ENCODE measurements at places on chromosomes 12 and 14.

DNA sequence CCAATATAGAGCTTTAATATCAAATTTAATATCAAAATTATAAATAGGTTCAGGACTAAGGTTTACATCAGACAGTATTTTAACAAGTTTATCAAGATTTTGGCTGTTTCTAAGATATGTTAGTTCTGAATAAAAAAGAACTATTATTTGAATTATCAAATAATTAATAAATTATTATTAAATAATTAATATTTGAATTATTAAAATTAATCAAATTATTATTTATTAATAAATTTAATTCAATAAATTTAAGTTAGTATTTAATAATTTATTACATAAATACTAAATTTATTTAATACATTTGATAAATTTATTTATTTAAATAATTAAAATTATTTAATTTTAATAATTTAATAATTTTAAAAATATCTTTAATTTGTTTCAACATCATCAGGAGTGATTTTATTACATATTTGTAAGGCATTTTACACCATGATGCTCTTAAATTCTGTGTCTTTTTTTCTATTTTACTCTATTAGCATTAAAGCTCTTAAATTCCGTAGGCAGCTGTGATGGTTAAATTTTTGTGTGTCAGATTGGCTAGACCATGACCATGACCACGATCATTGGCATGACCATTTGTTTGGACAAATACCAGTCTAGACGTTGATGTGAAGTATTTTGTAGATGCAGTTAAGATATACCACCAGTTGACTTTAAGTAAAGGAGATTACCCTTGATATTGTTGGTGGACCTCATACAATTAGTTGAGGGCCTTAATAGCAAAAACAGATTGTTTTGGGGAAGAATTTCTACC is 82.6 kb downstream of the BBS10 start:
- no peak for DNase-seq

DNA sequence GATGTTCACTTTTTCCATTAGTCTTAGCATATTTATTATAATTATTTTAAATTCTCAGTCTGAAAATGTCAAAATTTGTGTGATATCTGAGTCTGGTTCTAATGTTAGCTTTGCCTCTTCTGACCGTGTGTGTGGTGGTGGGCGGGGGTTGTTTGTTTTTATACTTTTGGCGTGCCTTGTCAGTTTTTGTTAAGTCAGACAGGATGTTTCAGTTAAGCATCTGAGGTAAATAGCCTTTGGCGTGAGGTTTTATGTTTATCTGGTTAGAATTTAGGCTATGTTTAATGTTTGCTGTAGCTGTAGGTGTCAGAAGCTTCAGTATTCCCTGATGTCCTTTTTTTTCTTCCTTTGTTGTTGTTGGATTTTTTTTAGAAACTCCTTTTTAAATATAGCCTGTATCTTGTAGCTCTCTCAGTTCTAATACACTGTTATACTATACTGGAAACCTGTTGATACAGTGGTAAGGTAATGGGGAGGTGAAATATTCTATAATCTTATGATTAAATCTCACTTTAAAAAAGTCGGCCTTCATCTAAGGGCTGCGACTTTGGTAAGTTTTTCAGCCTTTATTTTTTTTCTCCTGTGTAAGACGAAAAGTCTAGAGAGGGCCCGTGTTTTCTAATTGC is 111.6 kb downstream of the SCAF11 start:
- DNase-seq, result no peak

- DNase-seq, result no peak
These were observed 56.9 kb upstream of the E2F7 start for GRCh38 chr12:77122236-77122635.

DNA sequence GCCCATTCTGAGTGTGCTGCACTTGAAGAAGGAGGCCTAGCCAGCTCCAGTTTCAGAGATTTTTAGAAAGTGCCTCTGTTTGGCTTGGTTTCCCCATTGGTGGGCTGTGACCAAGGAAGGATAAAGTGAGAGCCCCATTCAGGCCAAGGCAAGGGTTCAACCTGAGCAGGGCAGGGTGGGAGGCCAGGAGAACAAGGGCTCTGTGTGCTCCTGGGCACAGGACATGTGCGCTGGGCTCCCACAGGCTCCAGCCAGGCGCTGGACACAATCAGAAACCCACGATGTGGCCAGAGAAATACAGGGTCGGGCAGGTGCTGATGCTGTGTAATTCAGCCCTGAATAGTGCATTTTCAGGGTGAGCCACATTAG is 23.1 kb downstream of the WSCD2 start:
- DNase-seq, result no peak

GRCh38 chr12:76137606-76138005 is 53.1 kb upstream of the NAP1L1 start:
- DNase-seq, result no peak

GRCh38 chr14:60723907-60724618 is at the start of gene SIX4:
TSS of gene SIX4 (minus strand) at chr14:60724351. CDS start at chr14:60724074, 277 bp downstream.
- DNase-seq, result peak; percentile 92

GRCh38 chr12:116624516-116624915 is 65.3 kb downstream of the MAP1LC3B2 start:
- DNase-seq, result no peak

- no peak for DNase-seq
These were observed 28.5 kb upstream of the PLEK2 start for GRCh38 chr14:67440513-67440912.

DNA sequence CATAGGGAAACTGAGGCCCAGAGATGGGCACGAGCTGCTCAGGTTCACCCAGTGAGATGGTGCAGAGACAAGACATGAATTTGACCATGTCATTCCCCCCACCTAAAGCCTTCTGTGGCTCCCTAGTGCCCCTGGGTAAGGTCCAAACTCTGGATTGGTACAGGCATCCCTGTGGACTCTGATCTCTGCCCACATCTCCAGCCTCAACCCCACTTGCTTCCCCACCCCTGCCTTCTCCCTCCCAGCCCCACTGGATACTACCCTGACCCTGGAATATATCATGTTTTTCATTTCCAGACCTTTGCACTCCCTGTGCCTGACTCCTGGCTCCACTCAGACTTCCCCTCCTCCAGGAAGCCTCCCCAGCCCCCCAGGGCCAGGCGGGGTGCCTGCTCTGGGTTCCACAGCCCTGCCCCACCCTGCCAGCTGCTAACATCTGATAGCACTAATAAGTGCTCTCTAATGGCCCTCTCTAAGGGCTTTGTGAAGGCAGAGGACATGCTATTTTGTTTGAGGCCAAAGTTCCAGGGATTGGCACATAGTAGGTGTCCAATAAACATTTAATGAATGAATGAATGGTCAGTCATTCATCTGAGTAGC is 1.1 kb upstream of the SDSL start:
- no peak for DNase-seq

- no peak for DNase-seq
These were observed 126.6 kb downstream of the SCARB1 start for GRCh38 chr12:124737040-124737419.

DNA sequence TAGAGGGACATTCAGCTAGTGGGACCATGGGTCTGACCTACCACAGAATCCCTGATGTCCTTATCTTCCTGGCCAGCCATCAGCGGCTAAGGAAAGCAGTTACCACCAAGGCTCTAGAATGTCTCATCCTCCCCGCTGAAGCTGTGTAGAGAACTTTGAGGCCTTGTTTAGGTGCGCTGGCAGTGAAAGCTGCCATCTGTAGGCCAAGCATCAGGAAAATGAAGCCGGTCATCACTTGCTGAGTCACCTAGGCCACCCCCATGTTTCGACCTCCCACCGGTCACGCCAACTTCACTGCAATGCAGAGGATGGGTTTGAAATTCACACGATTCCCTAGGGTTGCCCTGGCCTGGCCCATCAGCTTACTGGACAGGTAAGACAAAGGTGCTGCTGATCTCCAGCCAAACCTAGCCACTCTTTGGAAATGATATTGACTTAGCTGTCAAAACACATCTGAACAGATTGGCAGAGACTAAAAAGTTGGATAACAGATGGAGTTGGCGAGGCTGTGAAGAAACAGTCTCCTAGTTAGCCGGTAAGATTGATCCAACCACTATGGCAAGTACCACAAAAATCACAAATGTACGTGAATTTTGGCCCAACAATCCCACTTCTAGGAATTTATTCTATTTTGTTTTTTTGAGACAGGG is 52.0 kb downstream of the NOS1 start:
- DNase-seq, result no peak

DNA sequence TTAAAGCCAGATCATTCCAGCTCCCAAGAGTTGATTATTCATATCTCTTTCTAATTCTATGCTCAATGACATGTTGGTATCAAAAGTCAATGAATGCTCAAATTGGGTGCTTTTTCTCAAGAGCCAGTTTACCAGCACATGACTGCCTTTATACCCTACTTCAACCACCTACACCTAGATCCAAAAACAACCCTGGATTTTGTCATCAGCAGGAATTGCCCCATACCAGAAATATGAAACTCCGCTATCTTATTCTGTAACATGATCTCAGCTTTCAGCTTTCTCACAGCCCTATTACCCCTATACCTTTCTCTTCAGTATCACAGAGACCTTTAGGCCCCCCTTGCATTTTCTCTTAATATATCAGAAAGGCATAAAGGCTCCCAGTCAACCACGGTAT is 32.3 kb upstream of the ESR2 start:
- no peak for DNase-seq

- DNase-seq, result no peak
These were observed 59.8 kb upstream of the NOS1 start for GRCh38 chr12:117421068-117421752.

DNA sequence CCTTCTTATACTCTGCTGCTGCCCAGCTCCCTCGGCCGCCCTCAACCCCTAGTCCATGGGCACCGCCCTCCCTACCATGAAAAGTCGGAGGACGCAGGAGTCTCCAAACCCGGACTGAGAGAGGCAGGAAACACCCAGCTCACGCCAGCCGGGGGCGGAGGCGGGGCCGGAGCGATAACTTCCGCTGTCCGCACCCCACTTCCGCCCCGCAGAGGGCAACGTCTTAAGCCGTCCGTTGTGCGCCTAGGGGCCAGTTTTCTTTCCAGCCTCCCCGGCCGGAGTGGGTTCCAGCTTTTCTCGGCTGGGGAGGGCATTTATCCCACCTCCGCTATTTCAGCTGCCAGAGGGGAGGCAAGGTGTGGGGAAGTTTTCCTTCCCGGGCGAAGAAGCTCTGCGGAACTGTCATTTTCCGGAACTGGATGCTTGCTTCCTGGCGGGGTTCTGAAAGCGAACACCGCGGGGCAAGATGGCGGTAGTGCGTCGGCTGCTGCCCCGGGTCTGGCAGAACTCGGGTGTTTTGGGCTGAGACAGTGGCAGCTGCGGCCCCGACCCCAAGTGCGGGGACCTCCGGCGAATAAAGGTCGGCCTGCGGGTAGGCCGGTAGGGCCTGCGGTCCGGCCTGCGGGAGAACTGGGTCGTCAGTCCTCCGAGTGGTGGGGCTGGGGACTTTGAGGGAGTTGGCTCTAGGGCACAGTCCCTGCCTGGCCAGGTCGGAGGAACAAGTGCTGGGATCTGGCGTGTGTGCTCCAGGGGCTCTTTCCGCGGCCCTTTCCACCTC is at the start of the genes KCTD10 and UBE3B:
TSS of gene KCTD10 (minus strand) at position 116 of the 778 bp plus-strand sequence. CDS start at position 78, 38 bp downstream.
TSS of gene UBE3B (plus strand) at position 450 of the 778 bp plus-strand sequence. CDS start 5,918 bp downstream, outside the sequence.
- DNase-seq, result peak; percentile 96

DNA sequence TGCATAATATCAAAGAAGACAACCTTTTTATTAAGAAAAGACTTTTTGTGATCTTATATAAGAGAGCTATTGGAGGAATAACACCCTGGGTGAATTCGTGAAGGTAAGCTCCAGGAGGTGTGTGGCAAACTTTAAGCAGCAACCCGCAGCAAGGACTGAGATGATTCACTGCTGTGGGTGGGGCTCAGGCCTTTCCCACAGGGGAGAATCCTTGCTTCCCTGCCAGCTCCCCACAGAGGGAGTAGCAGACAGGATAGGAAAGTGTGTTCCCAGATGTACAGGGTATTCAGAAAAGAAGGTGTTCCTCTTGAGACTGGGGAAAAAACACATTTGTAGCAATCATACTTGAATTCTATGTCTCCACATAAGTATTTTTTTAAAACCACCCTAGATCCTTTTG is 9.2 kb downstream of the NDUFA12 start:
- DNase-seq, result no peak

DNA sequence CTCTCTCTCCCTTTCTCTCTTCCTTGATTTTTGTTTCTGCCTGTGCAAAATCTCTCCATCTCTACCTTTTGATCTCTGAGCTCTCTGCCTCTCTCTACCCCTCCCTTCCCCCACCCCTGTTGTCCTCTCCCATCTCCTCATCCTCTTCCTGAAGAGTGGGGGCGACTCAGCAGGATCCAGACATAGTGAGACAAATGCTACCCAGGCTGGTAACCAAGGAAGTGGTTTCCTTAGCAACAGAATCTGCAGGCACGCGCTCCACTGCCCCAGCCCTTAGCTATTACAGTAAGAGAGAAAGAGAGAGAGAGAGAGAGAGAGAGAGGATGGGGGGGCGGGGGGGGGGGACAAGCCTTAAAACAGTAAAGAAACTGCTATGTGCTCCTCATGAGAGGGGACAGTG is 85.6 kb downstream of the CMKLR1 start:
- DNase-seq, result peak; percentile 39

GRCh38 chr12:12056951-12057350 is 13.8 kb upstream of the BCL2L14 start:
- DNase-seq, result no peak

GRCh38 chr14:90503582-90503981 is 106.8 kb downstream of the CALM1 start:
- DNase-seq, result no peak

DNA sequence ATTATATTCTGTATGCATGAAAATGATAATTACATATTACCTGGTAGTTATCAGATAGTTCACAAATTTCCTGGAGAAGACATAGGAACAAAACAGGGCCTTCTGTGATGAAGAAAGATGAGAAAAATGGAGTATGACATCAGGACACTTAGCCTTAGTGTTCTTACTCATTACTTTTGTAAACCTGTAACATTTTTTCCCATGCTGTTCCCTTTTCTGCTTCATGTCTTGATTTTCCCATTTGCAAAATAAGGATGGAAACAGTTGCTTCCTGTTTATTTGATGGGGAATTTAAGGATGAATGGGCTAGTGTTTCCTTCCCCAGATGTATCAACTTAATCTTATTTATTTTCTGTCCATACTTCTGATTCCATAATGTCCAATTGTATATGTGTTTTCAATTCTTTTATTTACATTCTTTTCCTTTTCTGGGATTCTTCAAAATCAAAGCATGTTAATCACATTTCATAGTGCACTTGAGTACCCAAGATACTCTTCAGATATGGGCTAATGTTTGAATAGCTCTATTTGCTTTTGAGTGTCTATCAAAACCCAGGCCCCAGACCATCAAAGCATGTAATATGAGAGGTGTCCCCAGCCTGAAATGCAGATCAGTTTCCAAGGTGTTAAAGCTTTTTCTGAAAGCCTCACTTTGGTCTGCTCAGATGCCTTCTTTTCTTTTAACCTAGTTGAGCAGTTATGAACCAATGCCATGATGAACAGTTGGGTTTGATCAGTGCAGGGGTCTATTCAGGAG is 260.5 kb downstream of the RAD51B start:
- no peak for DNase-seq

DNA sequence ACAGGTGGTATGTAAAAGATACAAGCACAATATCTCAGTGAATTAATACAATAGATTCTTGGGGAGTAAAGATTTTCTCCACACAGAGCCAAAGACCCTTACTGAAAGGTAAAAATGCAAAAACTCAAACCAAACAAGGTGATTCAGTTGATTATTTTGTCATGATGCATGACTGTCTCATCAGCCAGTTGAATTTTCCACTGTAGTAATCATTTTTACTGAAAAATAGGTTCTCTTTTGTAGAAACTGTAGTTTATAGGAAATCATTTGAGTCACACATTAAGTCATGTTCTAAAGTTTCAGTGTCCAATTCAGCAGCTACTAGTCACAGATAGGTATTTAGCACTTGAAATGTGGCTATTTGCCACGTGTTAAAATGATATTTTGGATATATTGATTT is 53.6 kb downstream of the PPFIA2 start:
- DNase-seq, result no peak
